ENCODE measurements at places on chromosomes 11 and 22.

DNA sequence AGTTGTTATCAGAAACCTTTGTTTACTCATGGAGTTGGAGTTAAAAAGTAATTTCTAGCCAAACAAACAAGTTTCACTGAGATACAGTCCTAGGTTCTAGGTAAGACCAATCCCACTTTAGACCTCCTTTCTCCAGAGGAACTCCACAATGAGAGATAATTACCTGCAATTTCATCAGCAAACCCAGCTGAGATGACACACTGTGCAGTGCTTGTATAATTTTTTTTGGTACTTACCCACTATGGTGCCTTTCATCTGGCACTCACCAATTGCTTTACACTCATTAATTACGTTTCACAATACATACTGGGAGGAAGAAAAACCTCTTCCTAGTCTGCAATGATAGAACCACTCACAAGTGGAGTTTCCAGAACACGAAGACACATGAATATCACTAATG, 1.8 kb upstream of the MUC15 start:
- DNase-seq, result no peak

DNA sequence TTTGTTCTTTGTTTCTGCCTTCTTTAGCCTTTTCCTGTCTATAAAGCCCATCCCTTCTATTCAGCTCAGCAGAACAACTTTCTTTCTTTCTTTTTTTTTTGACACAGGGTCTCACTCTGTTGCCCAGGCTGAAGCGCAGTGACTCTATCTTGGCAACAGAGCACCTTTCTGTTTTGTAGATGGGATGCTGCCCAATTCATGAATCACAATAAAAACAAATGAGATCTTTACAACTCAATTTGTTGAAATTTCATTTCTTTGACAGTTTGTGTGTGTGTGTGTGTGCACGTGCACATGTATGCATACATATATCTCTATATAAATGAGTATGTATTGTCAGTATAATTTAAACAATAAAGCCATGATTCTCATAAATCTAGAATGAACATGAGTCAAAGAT, 25.5 kb downstream of the TSPAN18 start:
- no peak for DNase-seq

GRCh38 chr11:70105755-70106571, 27.8 kb downstream of the ANO1 start:
- no peak for DNase-seq

GRCh38 chr11:129853518-129854231, 38.0 kb downstream of the TMEM45B start:
- no peak for DNase-seq

DNA sequence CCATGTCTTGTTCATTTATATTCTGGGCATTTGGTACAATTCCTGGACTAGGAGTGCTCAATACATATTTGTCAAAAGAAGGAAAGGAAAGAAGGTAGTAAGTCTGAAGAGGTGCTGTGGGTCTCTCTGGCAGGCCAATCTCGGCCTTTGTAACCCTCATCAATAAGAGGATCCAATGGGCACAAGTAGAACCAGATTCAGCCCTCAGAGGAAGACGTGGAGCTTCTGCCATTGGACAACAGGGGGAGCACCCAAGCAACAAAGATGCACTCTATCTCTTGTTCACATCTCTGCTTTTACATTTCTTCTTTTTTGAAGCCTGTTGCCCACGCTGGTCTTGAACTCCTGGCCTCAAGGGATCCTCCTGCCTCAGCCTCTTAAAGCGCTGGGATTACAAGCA, 2.2 kb upstream of the VPS11 start:
- DNase-seq, result peak; percentile 53

DNA sequence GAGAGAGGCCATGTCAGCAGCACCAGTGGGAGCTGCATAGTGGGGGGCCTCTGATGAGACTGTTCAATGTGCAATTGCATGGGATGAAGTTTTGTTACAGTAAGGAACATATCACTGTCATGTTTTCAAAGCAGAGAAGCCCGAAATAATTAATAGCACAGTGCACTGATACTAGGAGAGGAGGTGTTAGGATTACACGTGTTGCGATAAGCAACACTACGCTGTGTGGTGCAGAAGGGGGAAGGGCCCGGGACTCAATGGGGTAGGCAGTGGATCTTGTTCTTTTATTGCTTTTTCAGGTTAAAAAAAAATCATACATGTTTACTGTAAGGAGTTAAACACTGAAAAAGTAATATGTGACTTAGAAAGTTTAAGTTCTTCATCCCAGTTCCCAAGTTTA, 29.2 kb downstream of the TCIRG1 start:
- DNase-seq, result no peak

- no peak for DNase-seq
Measured at GRCh38 chr11:134052395-134052987, 16.4 kb upstream of the JAM3 start.

DNA sequence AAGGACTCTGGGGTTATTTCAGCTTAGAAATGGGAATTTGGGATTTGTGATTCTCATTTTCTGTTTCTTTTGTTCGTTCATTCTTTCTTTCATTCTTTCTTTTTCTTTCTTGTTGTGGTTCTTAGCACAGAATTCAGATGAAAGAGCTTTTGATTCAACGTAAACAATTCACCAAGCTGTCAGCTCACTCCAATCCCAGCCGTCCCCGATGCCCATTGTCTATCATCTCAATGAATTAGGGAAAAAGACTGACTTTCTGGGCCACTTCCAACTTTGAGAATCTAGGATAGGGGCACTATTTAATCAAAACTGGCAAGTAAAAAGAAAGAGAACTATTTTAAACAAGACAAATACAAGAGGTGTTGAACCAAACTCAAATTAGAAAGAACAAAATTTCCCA, 25.1 kb upstream of the TMA7B start:
- no peak for DNase-seq

DNA sequence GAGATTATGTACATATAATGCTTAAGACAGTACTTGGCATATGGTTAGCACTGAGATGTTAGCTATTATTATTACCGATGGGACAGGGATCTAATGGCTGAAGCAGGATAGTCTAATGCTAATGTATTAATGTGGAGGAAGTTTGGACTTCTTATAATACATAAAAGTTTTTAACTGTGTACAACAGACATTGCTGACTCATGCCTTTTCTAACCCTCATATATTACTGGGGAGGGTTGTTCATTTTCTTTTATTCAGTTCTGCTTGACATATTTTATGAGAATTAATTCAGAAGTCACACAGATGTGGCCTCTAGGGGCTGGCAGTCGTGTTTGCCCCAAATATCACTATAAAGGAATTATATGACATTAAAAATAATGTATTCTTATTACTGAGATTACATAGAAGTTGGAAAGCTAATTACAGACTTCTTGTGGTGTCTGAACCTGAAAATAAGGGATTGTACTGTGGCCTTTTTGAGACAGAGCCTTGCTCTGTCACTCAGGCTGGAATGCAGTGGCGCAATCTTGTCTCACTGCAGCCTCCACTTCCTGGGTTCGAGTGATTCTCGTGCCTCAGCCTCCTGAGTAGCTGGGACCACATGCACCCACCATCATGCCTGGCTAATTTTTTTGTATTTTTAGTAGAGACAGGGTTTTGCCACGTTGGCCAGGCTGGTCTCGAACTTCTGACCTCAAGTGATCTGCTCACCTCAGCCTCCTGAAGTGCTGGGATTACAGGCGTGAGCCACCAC, 10.1 kb downstream of the CCDC90B start:
- DNase-seq, result no peak

Measured in COLO829 (cell line).